ENCODE measurements at places on chromosomes 6 and 20. TPM values are rescaled to one million over a fixed set of nuclear protein-coding genes. Genes with fewer than 3 reads are reported as not detected.
A peak's percentile ranks its signal among the peaks of the same experiment; 100 is the strongest.

COL11A2 gene
- polyA plus RNA-seq, result 0.68 TPM

TM9SF4 gene
- polyA plus RNA-seq, result 13.7 TPM

GRCh38 chr6:145070791-145071190, 664.5 kb downstream of the EPM2A start:
- DNase-seq, result no peak

RAET1E gene
- polyA plus RNA-seq, result 0.80 TPM

APOM gene
- 9.7 TPM for polyA plus RNA-seq

TMEM200A gene
- 0.90 TPM for polyA plus RNA-seq

DNA sequence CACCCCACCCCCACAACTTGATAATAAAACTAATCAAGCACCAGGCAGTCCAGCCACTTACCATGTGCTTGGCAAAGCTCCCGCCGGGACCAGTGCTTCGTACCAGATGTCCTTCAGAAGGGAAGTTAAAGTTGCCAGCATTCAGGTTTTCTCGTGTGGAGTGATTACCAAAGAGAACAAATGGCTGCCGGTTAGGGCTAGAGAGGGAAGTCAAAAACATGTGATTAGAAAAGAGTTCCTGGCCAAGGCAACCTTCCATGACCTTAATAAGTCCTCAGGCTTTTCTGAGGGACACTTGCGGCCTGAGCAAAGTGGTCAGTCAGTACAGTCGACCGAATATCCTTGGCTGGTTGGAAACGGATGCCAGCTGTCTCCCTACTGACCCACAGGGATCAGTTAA, 67.0 kb downstream of the DNAAF9 start:
- peak; percentile 81 for DNase-seq

DNA sequence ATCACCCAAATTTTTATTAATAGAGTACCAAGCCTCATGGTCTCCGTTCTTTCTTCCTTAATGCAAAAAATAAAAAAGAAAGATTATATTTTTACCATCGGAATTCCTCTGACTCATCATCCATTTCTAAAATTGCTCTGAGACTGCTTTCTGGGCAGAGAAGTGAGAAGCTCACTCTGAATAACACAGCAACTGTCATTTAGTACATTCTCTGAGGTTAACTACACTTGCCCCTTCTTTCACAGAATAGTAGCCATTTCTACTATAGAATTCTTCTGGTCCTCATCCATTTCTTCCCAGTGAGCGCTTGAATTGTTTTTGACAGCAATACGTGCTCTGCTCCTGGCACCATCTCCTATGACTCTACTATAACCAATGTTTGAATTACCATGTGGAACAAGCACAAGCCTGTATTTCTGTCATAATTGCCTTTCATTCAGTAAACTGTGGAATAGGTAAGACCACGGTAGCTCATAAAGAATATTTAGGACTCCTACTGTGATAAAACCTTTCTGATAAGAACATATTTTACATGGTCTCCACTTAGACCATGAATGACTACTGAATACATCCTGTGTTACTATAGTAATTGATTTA, 435.5 kb upstream of the NRSN1 start:
- no peak for DNase-seq

LPA gene
- not detected for polyA plus RNA-seq

- DNase-seq, result no peak
Observed at GRCh38 chr20:45016089-45016671, 49.9 kb downstream of the STK4 start.

All from spleen (tissue), 13 donors.